ENCODE measurements at places on chromosomes 3 and 15.

- DNase-seq, result no peak
Measured at GRCh38 chr15:78129077-78129750, 2.0 kb downstream of the CIB2 start.

GRCh38 chr3:111936191-111936841 lies 42.5 kb upstream of the ABHD10 start:
- DNase-seq, result peak; percentile 53

- no peak for DNase-seq
Measured at GRCh38 chr15:33808720-33809457, 159.4 kb upstream of the CHRM5 start.

DNA sequence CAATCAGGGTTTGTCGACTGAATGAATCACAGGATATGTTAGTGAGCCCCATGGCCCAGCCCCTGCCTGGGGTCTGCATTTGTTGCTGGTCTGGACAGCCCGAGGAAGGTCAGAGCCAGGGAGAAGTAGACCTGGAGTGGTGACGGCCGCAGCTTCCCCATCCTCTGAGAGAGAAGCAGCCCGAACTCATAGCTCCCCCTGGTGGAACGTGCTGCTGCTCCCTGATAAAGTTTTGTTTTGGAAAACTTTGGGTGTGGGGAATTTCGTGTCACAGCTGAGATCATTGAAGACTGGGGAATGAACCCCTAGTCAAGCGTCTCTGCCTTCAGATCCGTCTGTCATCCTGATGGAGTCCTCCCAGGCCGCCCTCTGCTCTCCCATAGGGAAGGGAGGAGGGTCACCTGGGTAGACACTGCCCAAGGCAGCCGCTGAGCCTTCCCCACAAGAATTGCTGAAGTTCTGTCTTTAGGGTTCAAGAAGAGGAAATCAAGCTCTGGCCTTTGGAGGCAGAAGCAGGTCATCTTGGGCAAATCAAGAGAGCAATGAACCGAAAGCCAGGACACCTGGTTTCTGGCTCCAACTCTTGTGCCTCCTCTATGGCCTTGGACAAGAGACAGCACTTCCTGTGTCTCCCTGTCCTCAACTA lies 60.5 kb downstream of the GLDN start:
- peak; percentile 64 for DNase-seq

- no peak for DNase-seq
Measured at GRCh38 chr15:39432912-39433348, 147.9 kb upstream of the THBS1 start.

DNA sequence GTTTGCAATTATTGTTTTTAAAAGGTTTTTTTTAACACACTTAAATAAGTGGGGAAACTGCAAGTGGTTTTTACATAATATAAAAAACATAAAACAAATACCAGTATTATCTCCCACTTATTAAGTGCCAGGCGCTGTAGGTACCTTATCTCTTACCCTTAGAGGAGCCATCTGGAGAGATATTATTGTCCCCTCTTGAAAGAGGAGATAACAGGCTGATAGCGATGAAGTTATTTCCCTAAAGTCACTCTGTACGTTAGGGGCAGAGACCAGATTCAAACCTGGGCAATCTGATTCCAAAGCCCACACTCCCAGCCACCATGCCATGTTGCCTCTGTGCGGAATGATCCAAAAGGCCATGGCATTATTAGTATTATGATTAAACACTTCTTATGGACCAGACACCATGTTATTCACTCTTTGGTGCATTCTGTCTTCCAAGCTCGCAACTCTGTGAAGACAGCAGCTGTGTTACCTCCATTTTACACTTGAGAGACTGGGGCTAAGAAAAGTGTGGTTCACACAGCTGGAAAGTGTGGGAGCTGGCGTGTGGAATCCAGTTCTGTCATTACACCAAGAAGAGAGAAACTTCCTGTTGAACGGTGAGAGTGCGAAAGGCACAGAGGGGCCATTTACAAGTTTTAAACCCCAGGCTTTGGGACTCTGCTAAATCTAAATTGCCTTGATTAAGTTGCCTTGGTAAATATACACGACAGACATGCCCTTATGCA lies 79.9 kb upstream of the MITF start:
- no peak for DNase-seq

- DNase-seq, result peak; percentile 57
Measured at GRCh38 chr3:128316481-128316891, 150.2 kb downstream of the DNAJB8 start.

DNA sequence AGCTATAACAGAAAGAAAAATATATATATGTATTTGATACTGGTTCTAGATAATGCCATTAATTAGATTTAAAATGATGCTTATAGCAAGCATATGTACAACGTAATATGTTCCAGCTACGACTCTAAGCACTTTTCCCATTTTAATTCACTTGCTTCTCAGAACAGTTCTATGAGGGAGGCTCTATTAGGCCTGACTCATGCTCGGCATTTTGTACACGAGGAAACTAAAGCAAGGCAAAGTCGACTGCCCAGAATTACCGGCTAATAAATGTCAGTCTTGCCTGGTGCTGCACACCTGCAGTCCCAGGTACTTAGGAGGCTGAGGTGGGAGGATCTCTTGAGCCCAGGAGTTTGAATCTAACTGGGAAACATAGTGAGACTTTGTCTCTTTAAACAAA lies 106.0 kb downstream of the PTPRG start:
- no peak for DNase-seq

DNA sequence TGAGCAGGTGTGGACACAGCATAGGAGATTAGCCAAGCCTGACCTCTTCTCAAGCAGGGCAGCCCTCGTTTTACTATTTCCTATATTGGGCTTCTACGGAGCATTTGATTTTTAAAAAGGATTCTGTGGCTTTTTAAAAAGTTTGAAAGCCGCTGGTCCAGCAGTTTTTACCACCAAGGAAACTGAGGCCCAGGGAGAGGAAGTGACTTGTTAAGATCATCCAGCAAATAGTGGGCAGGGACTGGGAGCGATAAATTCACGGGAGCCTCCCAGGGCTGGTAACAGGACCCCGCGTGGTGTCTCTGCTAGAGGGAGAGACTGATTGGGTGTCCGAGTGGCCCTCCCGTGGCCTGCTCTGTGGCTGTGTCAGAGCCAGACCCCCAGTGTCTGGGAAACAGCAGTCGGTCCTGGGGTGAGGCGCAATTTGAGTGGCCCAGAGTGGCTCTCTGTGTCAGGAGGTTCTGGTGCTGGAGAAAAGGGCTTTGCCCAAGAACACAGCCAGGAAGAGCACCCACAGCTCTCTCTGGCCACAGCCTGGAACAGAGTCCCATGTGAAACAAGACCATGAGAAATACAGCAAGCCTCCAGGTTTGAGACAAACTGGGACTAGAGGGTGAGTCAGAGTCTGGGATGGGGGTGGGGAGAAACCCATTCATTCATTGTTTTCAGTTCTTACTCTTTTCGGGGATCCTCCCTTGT lies 4.2 kb downstream of the FURIN start:
- DNase-seq, result peak; percentile 68

- DNase-seq, result no peak
Measured at GRCh38 chr3:165440380-165440779, 244.2 kb upstream of the SLITRK3 start.

DNA sequence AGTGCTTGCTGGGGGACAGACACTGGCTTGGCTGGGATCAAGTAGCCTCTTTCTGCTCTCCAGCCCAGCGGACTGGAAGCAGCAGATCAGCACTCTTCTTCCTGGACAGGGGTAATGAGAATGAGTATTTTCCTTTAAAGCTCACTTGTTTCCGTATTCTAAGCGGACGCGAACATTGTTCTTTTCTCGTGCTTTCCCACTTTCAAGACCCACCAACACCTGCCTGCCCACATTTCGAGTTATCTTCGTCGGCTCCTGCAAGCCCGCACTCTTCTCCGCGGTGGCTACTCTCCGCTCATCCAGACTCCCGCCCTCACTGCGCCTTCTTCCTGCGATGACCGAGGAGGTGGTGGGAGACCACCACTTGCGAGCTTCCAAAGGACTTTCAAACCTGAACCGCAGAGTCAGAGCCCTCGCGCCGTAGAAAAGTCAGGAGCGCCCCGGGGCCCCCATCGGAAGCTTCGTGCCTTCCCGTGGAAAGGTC lies 1.6 kb upstream of the PPM1L start:
- no peak for DNase-seq

DNA sequence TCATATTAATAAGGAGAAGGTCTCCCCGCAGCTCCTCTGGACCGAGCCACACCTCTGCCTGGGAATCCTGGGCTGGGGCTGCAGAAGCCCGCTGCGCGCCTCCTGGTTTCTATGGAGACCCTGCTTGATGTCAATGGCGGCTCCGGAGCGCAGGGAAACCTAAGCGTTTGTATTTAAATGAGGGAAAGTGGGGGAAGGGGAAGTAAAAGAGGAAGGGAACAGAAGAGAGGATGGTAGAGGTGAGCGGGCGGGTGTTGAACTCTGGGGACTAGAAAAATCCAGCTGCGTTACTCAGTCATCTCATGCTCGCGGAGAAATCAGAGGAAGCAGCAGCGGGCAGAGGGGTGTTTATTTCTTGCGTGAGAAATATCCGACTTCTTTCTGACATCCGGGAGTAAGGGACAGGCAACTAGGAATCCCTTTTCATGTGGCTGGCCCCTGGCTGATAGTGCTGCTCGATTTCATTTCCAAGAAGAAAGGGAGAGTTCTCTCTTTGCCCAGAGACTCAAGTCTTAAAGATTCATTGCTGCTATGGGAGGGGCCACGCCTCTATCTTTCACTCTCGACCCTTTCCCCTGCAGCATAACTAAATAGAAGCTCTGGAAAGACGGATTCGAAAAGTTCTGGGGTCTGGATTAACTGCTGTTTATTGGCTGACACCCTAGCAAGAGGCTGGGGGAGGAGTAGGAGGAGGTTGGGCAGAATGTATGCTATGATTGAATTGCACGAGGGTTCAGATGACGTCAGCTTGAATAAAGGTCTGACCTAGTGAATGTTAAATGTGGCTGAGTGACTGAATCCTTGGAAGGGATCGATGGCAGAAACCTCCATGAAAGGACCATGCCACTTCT lies 110.5 kb upstream of the GAP43 start:
- peak; percentile 55 for DNase-seq

- no peak for DNase-seq
Measured at GRCh38 chr15:47870300-47870955, 153.1 kb downstream of the SEMA6D start.

DNA sequence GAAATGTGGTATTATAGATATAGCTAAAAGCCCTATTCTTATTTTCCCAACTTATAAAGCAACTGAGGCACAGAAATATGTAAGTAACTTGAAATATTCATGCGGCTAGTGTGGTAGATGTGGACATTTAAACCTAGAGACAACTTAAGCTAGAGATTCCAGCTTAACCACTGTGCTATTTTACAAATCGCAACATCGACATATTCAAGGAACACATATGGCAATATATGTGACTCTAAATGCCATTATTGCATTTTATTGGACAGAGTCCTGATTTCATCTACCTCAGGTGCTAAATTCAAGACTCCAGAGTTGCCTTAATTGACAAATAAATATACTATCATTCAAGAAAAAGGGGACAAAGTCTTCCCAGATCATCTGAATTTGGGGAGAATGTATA lies 442.3 kb downstream of the NLGN1 start:
- DNase-seq, result no peak

DNA sequence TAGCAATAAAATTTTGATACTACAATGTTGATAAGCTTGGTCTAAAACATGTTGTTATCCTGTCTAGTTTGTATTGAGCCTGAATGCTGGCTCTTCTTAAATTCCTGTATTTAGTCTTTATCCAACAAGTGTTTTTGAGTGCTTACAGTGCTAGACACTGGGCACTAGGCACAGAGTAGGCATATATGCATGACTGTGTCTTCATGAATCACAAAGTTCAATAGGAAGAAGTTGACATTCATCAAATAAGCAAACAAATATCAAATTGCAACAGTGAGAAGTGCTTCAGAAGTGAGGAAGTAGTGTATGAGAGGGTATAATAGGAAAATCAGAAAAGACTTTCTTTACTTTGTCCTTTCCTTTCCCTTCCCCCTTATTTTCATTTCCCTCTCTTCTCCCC lies 6.8 kb downstream of the CD96 start:
- DNase-seq, result no peak

- DNase-seq, result no peak
Measured at GRCh38 chr15:45611305-45611704, 23.5 kb upstream of the SQOR start.

DNA sequence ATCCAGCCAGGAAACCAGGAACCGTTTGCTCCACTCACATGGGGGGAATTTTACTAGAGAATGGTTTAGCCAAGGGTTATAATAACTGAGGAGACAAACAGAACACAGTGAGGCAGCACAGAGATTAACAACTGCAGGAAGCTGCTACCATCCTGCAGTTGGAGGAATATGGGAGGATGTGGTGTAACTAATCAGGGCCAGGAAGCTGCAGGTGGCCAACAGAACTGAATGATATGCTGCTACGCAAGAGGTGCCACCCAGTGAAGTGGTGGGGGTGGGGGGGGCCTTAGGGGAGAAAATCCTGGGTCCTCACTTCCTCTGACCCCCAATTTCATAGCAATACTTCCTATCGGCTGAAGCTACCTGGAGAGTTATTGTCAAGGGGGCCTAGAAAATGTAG lies 306.4 kb upstream of the STT3B start:
- DNase-seq, result no peak

GRCh38 chr3:156720826-156721225 lies 46.4 kb downstream of the TIPARP start:
- no peak for DNase-seq

GRCh38 chr3:4426261-4426781 lies 40.7 kb downstream of the SUMF1 start:
- DNase-seq, result no peak

GRCh38 chr3:94285872-94286271 lies 223.0 kb downstream of the NSUN3 start:
- no peak for DNase-seq

DNA sequence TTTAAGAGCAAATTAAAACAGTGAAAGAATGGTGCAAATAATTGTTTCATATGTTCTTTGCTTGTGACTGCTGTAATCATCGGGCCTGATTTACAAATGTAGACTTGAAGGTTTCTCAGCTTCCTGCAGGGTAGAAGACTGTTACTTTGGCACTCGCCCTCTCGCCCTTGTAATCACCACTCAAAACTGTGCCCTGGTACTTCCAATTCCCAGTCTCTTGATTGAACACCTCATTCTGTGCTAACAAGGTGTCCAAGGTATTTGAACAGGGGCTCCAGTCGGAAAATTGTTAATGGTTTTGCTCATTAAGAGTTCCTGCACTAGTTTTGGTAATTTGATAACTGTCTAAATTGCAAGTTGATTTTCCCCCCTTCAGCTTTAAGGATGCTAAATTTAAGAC lies 209.5 kb downstream of the ZIC1 start:
- no peak for DNase-seq
